ENCODE measurements at places on chromosomes 4 and X.

DNA sequence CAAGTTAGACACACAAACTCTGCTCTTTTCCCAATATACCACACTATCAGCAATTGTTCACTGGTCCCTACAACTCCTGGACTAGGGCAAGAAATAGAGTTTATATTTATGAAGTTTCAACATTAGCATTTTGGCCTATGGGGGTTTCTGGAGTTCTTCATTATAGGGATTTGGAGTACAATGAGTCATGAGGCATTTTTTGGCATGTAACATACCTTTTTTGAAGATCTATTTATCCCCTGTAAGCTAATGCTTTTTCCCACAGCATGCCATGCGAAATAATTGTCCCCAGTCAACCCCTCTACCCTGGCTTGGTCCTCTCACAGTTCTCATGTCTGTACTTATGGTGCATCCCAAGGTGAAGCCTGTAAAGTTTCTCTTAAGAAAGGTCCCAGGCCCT lies 36.7 kb upstream of the EDA2R start:
- no peak for DNase-seq

DNA sequence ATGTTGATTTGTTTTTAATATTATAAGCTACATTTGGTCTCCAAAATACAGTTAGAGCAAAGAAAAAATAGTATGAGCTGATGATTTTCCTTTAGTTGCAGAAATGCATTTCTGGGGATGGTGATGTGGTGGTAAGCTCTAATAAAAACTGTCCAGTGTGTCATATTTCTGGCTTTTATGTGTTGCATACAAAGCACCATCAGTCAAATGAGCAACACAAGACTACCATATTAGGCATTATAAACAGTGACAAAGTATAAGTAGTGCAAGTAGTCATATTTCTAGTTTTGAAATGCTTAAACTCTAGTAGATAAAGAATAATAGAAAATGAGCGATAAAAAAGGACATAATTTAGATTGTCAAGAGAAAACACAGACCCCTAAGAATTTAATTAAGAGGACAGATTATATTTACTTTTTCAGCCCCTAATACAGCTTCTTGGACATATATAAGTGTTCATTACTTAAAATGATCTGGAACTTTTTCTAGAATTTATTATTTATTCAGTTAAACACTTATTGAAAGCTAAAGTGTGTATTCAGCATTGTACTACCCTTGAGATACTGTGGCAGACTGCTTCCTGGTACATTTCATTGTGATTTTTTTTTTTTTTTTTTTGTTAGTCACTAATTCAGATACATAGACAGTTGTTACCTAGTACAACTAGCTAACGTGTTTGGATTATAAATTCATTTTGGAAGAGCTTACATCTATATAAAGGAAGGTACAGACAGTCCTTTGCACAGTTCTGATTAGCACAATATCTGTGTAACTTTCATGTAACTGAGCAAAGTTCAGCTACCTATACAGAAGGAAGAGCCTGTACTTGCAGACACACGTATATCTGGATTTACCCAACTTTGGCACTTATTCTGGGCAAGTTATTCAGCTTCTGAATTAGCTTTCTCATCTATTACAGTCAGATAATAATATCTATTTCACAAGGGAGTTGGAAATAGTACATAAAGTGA lies 22.3 kb downstream of the RAP1GDS1 start:
- no peak for DNase-seq

GRCh38 chrX:114583646-114584374 lies at the start of gene HTR2C:
HTR2C (plus strand) TSS chrX:114584086; CDS start chrX:114726937, 142,851 bp downstream.
- DNase-seq: no peak

GRCh38 chr4:126959056-126959745 lies 673.6 kb upstream of the INTU start:
- DNase-seq: no peak

- DNase-seq: no peak
Observed at GRCh38 chr4:89193843-89194242, 82.5 kb downstream of the TIGD2 start.

DNA sequence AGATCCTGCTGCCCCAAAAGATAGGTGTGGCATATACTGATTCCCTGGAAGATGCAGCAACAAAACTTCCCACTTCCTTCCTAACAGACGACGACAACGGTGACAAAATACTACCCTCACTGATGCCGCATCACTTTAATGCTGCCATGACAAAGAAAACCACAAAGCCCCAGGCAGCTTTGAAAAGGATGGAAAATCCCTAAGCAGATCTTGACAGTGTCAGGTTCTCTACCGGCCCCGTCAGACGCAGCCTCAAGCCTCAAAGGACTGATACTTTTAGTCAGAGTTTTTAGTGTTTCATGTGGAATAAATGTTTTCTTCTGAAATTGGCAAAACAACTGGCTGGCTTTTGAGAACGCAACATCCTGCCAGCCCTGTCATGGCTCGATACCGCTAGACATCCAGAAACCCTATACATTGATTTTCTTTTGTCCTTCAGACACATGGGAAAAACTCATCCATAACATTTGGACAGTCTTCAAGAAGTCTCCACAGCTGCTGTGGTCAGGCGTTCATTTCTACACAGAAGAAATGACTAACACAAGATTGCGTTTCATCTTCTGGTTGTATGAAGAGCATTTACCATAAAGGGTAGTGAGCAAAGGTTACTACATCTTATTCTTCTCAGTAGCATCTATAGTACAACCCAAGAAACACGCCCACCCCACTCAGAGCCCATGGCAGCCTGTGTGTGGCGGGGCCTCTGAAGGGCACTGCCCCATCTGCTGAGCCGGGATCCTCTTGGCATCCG lies 60.1 kb downstream of the GATB start:
- no peak for DNase-seq

- peak; percentile 71 for DNase-seq
Observed at GRCh38 chrX:15686818-15687685, 22.4 kb upstream of the CLTRN start.

DNA sequence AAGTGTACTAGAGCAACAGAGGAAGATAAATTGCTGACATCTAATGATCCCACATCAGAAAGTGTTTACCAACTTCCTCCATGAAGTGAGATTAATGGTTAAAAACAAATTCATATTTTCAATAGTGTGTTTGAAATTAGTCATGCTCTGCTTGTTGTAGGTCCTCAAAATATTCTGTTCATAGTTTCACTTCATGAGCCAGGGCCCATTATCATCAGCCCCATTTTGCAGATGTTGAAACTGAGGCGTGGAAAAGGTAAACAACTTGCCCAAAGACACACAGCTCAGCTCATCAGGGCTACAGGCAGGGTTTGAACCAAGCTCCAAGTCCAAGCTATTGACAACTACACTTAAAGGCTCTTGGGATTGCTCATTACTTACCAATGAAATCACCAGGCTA lies 103.5 kb upstream of the PPARGC1A start:
- no peak for DNase-seq

DNA sequence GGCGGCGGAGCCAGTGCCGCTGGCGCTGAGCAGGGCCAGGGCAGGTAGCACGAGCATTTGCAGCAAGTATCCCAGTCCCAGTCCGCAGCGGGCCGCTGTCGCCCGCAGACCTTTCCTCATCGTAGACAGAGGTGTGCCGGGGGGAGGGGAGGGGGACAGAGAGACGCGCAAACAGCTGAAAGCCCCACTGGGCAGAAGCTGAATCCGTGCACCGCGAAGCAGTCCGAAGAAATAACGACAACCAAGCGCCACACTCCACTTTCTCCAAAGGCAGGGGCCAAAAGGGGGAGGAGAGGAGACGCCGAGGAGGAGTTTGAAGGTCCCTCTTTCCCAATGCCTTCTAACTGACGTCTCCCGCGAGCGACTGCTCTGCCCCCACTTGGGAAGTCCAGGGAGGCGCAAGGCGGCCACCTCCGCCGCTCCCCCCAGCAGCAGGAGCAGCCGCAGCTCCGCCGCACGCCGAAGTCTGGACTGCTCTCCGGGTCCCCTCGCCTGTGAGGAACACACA lies at the start of gene UNC5C:
TSS of gene UNC5C (minus strand) at position 236 of the 508 bp plus-strand sequence.
- DNase-seq: no peak

GRCh38 chr4:107991945-107992630 lies 2.4 kb downstream of the HADH start:
- no peak for DNase-seq

GRCh38 chrX:140713174-140713539 lies 3.6 kb downstream of the LINC00632 start:
- DNase-seq: no peak

DNA sequence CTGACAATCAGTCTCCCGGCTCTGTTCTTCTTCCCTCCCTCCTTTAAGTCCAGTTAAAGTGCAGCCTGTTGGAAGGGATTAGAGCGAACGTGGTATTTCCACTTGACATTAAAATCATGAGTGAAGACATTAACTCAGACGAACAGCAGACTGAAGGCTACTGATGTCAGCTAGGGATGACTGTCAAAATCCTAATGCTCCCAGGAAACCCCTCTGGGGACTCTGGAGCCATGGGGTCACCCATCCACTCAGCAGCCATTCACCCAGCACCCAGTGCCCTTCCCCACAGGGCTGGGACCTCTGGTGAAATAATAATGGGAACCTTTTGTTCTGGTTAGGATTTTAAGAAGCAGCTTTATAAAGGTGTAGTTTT lies 113.9 kb downstream of the DRD5 start:
- no peak for DNase-seq

DNA sequence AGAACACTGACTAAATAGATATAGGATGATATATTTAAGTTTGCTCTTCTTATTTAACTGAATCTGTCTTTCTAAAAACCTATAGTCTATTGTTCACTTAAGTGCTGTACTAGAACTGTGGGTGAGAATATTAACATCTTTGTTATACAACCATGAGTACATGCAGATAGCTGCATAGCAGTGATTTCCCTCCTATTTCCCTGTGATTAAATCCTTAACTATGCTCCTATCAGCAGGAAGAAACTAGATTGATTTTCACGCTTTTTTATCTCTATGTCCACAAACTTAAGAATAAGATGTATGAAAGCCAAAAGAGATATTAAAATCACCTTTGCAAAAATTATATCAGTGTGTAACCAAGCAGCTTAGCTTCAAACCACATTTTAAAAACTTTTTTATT lies 11.3 kb upstream of the UGT2A3 start:
- no peak for DNase-seq

DNA sequence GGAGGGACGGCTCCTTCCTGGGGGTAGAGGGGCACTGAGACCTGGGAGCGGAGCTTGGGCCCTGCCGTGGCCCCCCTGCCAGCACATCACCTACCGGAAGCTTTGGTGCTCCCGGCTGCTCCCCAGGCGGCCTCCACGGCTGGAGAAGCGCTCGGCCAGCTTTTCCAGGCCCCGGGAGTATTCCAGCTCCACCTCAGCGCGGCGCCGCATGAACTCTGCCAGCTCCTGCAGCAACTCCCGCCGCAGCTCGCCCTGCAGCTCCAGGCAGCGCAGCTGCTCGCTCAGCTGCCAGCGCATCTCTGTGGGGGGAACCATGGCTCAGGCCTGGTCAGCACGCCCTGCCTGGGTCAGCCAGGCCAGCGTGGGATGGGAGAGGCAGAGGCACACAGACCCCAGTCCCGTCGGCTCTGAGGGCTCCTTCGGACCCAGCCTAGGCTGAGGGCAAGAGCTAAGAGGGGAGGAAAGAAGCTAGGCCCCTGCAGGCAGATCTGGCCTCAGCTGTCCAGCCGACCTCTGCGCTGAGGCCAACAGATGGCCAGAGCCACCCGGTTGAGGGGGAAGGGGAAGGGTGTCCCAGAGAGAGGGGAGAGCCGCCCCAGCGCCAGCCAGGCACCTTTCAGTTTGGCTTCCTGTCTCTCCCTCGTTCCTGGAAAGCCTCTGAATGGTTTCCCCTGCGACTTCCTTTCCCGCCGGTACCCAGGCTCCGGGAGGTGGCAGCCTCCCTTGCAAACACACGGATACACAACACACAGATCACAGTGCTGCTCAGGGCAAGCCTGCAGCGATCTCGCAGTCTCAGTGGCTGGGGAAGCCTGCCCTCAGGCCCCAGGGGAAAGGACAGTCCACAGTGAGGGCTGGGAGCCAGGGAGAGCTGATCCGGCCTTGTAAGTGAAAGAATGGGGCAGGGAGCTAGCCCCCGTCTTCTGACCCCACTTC lies 4.3 kb downstream of the ARHGAP4 start:
- no peak for DNase-seq

GRCh38 chr4:140426610-140427105 lies 790 bp downstream of the CLGN start:
- no peak for DNase-seq

DNA sequence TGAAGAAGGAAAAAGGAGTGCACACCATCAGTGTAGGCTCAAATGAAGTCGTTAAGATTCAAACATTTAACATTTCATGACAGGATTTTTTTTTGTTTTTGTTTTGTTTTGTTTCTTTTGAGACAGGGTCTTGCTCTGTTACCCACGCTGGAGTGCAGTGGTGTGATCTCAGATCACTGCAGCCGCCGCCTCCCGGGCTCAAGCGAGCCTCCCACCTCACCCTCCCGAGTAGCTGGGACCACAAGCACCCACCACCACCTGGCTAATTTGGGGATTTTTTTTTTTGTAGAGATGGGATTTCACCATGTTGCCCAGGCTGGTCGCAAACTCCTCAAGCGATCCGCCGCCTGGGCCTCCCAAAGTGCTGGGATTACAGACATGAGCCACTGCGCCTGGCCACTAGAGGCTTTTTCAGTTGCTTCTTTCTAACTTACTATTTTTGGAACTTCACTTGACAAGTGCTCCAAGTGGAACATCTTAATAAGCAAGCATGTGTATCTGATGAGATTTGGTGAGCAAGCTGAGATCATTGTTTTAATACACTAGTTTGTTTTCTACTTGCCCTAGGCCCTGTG lies 78.9 kb upstream of the CNKSR2 start:
- no peak for DNase-seq

- DNase-seq: no peak
Observed at GRCh38 chr4:185424905-185425646, 688 bp downstream of the UFSP2 start.

GRCh38 chr4:33071535-33071934 lies 2351.4 kb downstream of the PCDH7 start:
- no peak for DNase-seq

GRCh38 chr4:101678180-101678579 lies 112.3 kb upstream of the BANK1 start:
- DNase-seq: no peak

GRCh38 chrX:65985922-65986588 lies 53.8 kb downstream of the VSIG4 start:
- DNase-seq: peak; percentile 29

DNA sequence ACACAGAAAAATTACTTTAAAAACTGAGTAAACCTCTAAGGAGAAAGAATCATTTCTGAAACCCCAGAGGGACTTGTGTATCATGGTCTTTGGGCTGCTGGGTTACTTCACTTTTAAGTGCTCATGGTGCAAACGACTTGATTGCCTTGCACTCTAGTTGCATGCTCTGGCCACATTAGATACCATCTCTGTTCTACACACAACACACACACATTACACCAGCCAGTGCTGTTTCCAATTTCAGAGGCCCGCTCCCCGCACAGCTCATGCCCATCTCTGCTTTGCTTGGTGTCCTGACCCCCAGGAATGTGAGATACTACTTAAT lies 2.1 kb downstream of the PPP3CA start:
- peak; percentile 14 for DNase-seq

DNA sequence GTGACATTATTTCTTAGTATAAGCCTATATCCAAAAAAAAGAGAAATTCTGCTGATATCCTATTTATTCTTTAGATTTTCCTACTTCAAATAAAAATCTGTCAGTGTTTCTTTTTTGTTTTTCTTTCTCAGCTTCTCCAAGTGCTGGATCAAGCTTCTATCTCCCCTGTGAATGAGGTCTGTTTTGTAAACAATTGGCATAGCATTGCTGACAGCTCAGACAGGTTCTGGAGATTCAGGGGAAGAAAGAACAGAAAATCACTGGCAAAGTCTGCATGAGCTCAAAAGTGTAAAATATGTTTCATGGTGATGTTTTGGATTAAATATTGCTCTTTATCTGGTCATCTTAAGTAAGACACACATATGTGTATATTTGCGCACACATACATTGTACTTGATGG lies 492.0 kb upstream of the IGFBP7 start:
- DNase-seq: no peak
